Left lung (tissue), 14 donors: ENCODE measurements at places on chromosomes 1 and 21.

GRCh38 chr1:63730211-63730610 is 43.6 kb upstream of the ROR1 start:
- no peak for DNase-seq

- no peak for DNase-seq
These were observed 126.2 kb downstream of the LACTBL1 start for GRCh38 chr1:22846458-22846857.

- DNase-seq: no peak
These were observed 85.7 kb upstream of the RALGPS2 start for GRCh38 chr1:178639326-178639725.

DNA sequence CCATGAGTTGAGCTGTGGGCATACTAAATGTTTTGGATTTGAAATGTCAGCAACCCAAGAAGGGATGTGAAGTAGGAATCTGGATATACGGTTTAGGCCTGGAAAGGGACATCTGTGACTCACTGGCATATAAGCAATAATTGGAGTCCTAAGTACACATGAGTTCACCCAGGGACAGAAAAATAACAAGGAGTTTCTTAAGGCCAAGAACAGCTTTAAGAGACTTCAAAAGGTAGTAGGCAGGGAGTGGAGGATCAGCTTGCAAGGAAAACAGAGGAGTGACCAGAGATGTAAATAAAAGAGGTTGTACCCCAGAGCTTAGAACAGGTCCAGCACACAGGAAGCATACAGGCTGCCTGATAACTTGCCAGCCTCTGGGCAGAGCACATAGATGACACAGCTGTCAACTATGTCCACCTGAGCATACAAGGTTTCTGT is 28.1 kb downstream of the TMEM50B start:
- DNase-seq: no peak

DNA sequence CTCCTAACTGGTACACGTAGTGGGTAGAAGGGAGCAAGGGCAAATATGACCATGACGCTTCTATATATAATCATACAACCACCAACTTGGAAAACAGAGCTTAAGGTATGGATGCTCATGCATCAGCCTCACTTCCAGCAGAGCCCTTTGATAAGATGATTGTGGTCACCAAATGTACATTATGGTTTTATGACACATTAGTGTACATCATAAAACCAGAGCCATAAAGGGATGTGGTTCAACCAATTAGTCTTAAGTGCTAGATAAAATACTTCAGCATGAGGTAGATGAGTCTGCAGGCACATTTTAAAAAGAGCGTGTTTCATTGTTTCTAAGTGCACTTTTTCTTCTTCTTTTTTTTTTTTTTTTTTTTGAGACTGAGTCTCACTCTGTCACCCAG is 43.7 kb downstream of the NIBAN1 start:
- DNase-seq: no peak

- DNase-seq: no peak
These were observed 320.3 kb downstream of the KIF26B start for GRCh38 chr1:245475126-245475525.

- DNase-seq: no peak
These were observed 5.3 kb downstream of the DISP3 start for GRCh38 chr1:11484321-11484655.

DNA sequence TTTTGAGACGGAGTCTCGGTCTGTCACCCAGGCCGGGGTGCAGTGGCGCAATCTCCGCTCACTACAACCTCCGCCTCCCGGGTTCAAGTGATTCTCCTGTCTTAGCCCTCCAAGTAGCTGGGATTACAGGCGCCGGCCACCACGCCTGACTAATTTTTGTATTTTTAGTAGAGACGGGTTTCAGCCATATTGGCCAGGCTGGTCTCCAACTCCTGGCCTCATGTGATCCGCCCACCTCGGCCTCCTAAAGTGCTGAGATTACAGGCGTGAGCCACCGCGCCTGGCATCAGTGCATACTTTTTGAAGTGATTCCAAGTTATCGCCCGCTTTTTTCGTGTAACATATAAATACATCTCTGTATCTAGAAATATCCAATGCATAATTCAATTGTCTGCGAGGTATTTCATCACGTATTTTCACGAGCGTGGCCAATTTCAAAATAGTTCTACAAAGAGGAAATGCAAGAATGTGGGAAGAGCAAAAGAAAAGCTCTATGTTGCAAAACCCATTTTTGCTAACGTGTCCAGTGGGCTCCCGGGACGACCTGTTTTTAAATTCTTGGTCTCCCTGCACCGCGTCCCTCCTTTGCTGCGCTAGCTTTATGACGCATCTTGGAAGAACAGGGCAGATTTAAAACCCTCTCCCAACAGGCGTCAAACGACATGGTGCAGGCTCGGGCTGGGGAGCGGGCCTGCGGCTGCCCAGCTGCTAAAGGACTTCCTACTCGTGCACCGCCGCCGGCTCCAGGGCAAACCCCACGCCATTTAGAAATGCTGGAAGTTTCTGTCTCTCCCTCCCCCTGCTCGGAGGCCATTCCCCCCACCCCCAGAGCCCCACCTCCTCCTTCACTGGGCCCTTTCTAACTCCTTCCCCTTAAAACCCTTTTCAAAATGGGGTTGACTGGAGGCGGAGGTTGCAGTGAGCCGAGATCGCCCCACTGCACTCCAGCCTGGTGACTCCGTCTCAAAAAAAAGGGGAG is 923 bp upstream of the IFNGR2 start:
- DNase-seq: peak; percentile 83

- peak; percentile 1 for DNase-seq
These were observed 50.5 kb upstream of the ZYG11A start for GRCh38 chr1:52792036-52792435.

DNA sequence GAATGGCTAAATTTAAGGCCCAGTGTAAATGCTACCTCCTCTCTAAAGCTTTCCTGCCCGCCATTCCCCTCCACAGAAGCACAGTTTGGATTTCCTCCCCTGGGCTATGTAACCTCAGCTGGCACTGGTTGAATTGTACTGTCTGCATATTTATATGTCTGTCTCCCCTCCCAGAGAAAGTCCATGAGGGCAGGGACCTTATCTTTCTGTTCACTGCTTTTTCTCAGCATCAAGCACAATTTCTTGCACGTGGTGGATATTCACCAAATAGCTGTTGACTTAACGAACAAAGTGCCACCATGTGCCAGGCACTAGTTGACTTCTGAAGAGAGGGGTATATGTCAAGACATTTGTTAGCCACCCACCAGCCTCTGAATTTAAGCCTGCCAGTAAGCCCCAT is 9.5 kb upstream of the PDIK1L start:
- no peak for DNase-seq

DNA sequence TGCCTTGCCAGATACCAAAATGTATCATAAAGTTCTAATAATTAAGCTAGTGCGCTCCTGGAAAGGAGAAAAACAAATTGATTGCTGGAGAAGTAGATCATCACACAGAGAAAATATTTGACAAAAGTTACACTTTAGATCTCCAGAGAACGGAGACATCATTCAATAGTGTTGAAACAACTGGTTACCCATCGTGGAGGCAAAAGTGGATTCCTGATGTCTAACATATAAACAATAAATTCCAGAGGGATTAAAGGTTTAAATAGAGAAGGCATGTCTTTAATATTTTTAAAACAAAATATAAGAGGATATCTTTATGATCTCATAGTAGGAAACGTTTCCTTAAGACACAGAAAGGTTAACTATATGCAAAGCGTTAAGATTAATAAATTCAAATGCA is 41.0 kb downstream of the NRIP1 start:
- no peak for DNase-seq
